ENCODE measurements at places on chromosomes 2 and 18.

- DNase-seq = no peak
Measured at GRCh38 chr2:9417725-9418124, 5.6 kb downstream of the ITGB1BP1 start.

- DNase-seq = no peak
Measured at GRCh38 chr2:31270131-31270530, 36.2 kb downstream of the EHD3 start.

DNA sequence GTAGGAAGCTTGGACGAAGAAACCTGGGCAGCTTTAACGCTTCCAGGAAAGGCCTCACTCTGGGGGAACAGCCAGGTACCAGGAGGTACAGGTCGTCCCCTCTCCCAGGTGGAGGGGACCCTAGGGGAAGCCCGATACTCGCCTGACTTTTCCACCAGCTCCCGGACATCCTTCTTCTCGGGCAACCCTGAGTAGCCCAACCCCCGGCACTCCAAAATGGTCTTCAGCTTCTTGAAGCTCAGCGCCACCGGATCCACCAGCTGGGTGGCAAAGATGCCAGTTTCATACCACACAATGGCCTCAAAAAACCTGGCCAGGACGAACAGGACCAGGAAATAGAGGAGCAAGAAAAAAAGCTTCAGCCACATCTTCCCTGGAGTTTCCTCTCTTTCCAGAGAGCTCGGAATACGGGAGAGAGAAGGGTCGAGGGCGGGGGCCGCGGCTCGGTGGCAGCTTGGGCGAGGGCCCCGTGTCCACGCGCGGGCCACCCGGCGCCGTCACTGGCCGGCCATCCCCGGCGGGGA is 1.1 kb downstream of the RNF103 start:
- peak; percentile 17 for DNase-seq

DNA sequence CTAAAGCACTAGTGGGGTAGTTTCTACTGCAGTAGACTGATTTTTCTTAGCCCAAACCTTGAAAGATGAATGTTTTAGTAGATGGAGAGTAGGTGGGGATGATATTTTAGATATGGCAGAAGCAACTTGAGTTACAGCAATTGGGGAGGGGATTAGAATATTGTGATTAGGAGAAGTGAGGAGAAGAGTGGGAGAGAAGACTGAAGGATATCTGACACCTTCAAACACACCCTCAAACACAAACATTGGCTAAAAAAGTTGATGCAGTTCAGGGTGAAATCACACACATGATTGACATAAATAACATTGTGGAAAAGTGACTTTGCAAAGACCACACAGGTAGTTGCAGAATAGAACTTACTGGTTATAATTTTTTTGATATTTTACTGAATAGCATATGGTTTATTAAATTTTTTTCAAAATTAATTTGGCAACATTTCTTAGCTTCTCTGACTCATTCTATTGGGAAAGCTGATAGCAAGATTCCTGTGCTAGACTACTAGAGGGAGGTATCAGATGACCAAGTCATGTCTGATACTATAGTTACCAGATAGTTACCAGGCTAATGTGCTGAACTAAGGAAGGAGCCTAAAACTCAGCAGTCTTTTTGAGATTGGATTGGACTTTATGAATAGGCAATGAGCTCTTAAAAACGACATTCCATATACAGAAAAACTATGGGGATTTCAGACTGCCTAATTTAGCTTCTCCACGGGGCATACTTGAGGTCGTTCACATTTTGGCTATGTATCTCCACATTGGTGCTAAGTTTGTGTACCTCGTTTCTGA is 73.0 kb downstream of the ACTR3 start:
- DNase-seq = no peak

DNA sequence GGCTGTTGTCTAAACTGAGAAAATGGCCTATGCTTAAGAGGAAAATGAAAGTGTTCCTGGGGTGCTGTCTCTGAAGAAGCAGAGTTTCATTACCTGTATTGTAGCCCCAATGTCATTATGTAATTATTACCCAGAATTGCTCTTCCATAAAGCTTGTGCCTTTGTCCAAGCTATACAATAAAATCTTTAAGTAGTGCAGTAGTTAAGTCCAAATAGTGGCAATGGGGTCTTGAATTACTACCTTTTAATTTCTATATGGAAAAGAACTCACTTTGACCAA is 13.8 kb upstream of the ALLC start:
- DNase-seq = no peak

- no peak for DNase-seq
Measured at GRCh38 chr2:109374548-109375130, 239.1 kb downstream of the SEPTIN10 start.

DNA sequence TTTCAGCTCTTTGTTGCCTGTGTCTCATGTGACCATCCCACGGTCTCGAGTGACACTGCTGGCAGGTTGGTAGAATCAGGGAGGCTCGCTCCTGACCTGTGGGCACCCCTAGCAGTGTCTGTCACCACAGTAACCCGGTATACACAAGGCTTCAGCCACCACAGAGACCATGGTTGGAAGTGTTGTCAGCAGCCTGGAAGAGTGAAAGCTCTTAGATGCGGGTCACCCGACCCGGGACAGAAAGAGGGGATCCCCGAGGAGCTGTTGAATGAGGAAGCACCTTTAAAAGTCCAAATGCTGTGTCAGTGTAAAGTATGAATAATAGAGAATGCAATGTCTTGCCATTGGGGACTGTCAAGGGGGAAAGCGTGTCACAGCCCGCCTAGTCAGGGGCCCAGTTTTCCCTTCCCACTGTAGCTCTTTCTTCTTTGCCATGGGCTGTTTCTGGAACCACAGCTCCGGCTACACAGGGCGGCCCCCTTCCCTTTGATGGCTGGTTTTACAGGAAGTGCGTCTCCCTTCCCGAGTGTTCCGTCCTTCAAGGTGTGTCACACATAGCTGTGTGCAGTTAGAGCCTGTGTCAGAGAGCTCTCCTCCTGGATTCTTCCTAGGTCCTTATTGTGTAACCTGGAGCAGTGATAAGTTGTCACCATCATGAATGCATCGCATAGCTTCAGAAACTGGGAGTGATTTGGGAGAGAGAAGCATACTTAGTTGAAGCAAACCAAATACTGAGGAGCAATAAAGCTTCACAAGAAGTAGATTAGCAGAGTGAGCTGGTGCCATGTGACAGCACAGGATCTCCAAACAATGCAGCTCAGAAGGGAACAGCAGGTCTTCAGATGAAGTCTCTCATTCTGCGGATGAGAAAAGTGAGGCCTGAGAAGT is 81.4 kb downstream of the MTCL1 start:
- no peak for DNase-seq

DNA sequence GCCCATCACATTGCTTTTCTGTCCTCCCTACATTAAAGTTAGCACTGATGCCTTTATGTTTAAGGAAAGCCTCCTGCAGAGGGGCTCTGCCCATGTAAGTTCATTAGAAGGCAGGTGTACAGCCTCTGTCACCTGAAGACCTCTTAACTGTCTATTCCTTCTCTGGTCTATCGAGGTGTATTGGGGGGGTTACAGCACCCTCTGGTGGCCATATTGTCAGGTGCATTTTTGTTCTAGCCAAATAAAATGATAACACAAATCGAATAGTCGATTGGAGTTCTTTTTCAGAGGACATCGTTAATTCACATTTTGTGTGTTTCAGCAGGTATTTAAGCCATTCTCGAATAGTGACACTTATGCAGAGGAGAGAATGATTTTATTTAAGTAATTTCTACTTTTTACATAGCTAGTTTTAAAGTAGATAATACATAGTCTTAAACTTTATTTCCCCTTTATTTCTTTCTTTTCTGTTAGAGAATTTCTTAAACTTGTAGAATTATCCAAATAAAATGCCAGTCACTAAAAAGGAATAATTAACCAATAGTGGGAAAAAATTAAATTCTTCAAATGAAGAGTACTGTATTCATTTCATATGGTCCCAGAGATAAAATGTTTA is 136.8 kb downstream of the NEDD4L start:
- no peak for DNase-seq

DNA sequence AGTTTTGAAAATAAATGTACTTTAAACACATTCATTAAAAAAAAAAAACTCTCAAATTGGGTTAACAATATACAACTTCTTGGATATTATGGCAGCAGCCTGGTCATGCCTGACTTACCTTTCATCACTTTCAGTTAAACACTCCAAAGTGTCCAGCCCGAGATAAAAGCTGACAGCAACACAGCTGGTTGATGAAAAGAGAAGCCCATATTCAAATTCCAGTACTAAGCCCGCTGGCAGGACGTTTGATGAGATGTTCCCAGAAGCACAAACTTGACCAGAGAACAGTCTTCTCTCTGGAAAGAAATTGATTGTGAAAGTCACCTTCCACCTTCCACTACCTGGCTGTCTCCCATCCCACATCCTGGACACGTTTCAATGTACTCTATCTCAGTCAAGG is 586.3 kb downstream of the TDRD15 start:
- DNase-seq = no peak

DNA sequence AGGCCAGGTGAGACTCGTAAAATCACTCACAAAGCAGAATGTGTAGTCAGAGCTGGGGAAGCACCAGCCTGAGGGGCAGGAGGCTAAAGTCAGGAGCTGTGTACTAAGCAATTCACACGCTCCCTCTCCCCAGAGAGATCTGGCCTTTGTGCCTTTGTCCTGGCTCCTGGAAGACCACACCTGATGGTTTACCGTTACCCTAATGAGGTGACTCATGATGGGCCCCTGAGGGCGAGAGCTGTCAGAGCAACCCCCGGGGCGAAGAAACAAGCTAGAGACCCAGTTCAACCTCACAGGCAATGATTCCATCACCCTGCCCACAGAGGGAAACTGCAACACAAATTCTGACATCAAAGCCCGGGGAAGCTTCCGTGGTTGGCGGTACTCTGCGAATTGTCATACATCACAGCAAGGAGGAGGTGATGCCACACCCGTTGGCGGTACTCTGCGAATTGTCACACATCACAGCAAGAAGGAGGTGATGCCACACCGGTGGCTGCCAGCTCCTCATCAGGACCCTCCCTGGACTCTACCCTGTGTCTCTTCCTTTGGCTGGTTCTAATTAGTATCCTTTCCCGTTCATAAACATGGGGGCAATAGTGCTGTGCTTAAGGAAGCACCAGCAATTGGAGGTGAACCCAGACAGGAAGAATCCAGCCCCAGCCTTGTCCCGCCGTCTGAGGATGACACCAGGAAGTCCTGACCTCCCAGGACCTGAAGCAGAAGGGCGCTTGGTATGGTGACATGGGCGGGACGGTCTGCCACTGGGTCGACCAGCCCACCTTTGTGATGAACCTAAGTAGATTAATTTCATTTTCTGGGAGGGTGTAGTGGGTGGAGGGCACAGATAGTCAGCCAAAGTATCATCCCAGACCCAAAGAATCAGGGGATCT is 30.5 kb downstream of the B3GNT7 start:
- no peak for DNase-seq

DNA sequence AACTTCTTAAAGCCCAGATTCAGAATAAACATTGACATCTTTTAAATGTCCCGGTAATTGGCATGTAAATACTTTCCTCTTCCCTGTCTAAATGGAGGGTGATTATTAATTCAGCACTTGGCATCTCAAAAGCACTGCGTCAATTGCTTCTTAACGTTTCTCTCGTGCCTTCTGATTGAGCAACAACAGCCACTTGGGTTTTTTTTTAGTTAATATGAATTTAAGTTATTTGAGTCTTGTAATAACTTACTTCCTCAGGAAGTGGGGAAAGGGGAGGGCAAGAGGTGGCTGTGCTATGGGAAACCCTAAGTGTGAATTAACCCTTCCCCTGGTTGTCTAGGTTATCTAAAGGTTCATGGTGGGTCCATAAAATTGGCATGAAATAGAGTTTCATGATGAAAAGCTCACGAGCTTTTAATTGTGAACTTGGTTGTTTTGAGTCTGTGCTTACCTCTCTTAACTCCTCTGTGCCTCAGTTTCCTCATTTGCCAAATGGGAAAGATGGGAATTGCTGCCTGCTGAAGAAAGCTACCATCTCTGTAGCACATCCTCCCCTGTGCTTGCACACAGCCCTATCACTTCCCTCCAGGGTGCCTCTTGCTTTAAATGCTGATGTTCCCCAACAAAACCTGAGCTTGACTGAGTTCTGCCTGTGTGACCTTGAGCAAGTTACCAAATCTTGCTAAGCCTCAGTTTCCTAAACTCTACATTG is 126.3 kb upstream of the BCL2L11 start:
- DNase-seq = no peak

- no peak for DNase-seq
Measured at GRCh38 chr18:23266717-23267446, 131.6 kb downstream of the CABLES1 start.

- no peak for DNase-seq
Measured at GRCh38 chr2:220568296-220568695, 940.9 kb downstream of the SLC4A3 start.

- DNase-seq = no peak
Measured at GRCh38 chr2:59232394-59233165, 991.5 kb upstream of the FANCL start.

DNA sequence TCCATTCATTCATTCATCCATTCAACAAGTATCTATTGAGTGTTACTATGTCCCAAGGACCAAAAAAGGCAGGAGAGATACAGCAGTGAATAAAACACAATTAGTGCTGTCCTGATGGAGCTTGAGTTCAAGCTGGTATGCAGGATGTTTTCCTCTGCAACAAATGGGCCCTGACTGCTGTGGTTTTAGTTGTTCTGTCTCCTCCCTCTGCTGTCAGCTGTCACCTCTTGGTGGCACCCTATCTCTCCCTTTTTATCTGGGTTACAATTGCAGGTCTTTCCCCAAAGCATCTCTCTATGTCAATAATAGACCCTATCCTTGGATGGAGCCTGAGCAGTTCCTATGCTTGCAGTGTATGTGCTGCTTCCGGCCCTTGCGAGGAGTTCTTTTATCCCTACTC is 304.8 kb downstream of the PDE11A start:
- no peak for DNase-seq

GRCh38 chr2:152661076-152661475 is 56.2 kb downstream of the PRPF40A start:
- DNase-seq = no peak

DNA sequence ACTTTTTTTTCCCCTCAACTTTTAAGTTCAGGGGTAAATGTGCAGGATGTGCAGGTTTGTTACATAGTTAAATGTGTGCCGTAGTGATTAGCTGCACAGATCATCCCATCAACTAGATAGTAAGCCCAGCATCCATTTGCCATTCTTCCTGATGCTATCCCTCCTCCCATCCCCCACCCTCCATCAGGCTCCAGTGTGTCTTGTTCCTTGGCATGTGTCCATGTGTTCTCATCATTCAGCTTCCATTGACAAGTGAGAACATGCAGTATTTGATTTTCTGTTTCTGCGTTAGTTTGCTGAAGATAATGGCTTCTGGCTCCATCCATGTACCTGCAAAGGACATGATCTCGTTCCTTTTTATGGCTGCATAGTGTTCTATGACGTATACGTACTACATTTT is 47.2 kb upstream of the STON1 start:
- no peak for DNase-seq

- peak; percentile 90 for DNase-seq
Measured at GRCh38 chr2:151828143-151828889, at the start of gene ARL5A. Gene ARL5A, minus strand, starts transcription at chr2:151828421. Its CDS starts 245 bp downstream, at chr2:151828176.

DNA sequence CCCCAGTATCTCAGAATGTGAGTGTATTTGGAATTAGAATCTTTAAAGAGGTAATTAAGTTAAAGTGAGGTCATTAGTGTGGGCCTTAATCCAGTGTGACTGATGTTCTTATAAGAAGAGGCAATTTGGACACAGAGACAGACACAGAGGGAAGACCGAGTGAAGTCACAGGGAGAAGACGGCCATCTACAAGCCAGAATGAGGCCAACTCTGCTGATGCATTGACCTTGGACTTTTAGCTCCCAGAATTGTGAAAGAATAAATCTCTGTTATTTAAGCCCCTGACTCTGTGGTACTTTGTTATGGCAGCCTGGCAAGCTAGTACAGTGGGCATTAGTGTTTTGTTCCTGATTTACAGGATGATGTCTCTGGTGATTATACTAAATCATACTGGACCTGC is 64.6 kb downstream of the LTBP1 start:
- no peak for DNase-seq

All from kidney capillary endothelial cell (primary cell).